ENCODE measurements at places on chromosomes 1 and 21.

GRCh38 chr1:32623775-32624174 lies 26.6 kb downstream of the ZBTB8OS start:
- peaks cover 24% of the 10 kb centered on the region for H3K36me3 ChIP-seq
- H3K4me3 ChIP-seq = no peak overlapping the region
- no peaks in the 10 kb centered on the region for H3K4me1 ChIP-seq
- no peak overlapping the region for H3K27ac ChIP-seq

DNA sequence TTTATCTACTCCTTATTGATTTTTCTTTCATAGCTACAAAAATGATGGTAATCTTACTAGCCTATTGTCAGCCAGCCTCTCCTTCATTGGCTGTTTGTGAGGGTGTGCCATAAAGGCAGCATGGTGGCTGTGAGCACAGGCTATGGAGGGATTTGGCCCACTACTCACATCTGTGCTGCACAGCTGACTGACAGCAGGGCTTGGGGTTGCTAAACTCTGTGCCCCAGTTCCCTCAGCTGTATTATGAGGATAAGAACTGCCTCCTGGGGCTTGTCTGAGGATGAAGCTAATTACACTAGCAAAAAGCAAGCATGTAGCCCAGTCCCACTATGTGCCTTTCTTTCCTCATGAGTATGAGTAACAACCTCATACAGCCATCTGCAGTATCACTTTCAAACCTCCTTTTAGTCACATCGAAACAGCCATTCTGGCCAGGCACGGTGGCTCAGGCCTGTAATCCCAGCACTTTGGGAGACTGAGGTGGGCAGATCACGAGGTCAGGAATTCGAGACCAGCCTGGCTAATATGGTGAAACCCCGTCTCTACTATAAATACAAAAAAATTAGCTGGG lies 66.2 kb downstream of the COQ8A start:
- no peak for DNase-seq
- H3K27ac ChIP-seq = no peak overlapping the region
- no peaks in the 10 kb centered on the region for H3K27me3 ChIP-seq
- peaks cover 4% of the 10 kb centered on the region for H3K4me1 ChIP-seq
- peaks cover 50% of the 10 kb centered on the region for H3K36me3 ChIP-seq

DNA sequence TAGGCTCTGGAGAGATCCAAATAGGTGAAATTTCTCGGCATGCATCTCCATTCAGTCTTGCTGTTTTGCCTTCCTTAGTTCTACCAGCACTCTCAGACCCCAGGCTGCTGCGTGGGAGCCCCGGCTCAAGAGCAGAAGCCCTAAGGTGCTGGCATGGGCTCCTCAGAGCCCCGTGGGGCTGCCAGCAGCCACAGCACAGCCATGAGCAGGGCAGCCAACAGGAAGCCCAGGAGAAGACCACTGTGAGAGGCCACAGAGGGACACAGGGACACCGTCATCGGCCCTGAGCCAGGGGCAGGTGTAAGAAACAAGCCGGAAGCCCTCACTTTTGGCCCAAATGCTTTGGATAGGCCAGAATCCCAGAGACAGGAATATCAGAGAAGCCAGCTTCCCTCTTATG lies 66.6 kb downstream of the HIVEP3 start:
- H3K4me3 ChIP-seq = no peak overlapping the region
- H3K27ac ChIP-seq = no peak overlapping the region
- peaks cover 19% of the 10 kb centered on the region for H3K4me1 ChIP-seq

DNA sequence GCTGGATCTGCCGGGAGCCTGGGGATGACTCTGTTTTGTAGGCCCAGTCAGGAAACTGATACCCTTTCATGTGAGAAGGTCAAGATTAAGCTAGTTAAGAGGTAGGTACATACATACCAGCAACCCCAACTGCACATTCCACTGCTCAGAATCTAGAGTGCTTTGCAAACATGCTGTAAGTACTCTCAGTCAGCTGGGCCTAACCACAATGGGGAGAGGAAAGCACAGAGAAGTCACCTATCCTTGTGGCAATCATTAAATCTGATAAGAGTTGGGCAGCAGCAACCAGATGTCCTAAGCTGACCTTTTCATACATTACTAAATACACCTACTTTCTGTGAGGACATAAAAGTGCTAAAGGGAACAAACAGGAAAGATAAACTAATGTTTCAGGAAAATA lies 2.5 kb downstream of the ETV3 start:
- peaks cover 2% of the 10 kb centered on the region for H3K4me1 ChIP-seq
- H3K36me3 ChIP-seq = peaks cover 13% of the 10 kb centered on the region
- no peak for DNase-seq
- H3K4me3 ChIP-seq = peak overlapping the region; percentile 93

- H3K27me3 ChIP-seq = peaks cover 14% of the 10 kb centered on the region
- H3K4me1 ChIP-seq = peaks cover 11% of the 10 kb centered on the region
- no peak overlapping the region for H3K4me3 ChIP-seq
Observed at GRCh38 chr1:11646317-11646716, 7.9 kb downstream of the FBXO2 start.

- DNase-seq = peak; percentile 18
- H3K27me3 ChIP-seq = no peaks in the 10 kb centered on the region
- H3K4me1 ChIP-seq = no peaks in the 10 kb centered on the region
- H3K36me3 ChIP-seq = peaks cover 2% of the 10 kb centered on the region
- H3K4me3 ChIP-seq = no peak overlapping the region
Observed at GRCh38 chr1:180842052-180842451, 70.6 kb upstream of the KIAA1614 start.

DNA sequence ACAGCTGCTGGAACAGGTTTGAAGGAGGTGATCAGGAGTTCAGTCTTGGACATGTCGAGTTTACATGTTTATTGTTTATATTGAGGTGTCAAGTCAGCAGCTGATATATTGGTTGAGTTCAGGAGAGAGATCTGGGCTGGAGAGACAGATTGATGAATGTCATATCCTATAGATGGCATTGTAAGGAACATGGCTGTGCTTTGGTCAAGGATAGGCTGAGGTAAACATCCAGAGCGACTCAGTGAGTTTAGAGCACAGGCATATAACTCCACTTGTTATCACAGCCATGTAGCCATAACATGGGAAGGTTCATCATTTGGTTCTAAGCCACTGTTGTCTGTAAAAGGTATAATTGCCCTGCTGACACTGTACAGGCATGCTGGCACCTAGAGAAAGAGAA lies 5.5 kb upstream of the MYOCOS start:
- no peak overlapping the region for H3K4me3 ChIP-seq
- no peak for DNase-seq
- H3K27me3 ChIP-seq = no peaks in the 10 kb centered on the region
- H3K36me3 ChIP-seq = no peaks in the 10 kb centered on the region
- no peaks in the 10 kb centered on the region for H3K4me1 ChIP-seq

DNA sequence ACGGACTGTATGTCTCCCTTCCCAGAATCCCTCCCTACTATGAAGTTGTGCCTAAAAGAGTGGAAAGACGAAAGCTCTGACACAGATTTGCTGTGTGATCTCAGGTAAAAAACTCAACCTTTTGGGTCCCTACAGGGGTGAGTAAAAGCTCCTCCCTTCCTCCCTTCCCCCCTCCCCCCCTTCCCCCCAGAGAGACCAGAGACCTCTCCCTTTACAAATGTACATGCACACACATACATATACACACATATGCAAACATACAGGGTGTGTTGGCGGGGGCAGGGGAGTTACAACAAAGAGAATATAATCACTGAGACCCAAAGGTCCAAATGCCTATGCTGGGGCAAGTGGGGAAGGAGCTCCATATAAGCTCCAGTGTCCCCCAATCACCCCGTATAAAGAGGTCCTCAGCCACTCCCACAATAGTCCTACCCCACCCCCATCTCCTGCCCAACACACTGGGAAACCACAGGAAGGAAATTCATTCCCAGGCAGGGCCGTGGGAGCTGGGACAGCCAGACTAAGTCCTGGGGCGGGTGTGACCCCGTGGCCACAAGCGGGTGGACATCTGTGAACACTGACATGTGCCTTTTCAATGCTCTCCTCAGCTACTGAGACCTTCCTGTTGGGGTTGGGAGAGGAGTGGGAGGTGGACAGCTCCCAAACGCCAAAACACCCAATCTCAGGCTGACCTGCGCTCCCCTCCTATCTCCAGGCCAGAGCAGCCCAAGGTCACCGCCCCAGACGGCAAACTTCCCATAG lies 2.0 kb downstream of the MEF2D start:
- DNase-seq = peak; percentile 87
- peaks cover 53% of the 10 kb centered on the region for H3K4me1 ChIP-seq
- H3K36me3 ChIP-seq = peaks cover 9% of the 10 kb centered on the region
- H3K27ac ChIP-seq = peak overlapping the region; percentile 25
- no peaks in the 10 kb centered on the region for H3K27me3 ChIP-seq

DNA sequence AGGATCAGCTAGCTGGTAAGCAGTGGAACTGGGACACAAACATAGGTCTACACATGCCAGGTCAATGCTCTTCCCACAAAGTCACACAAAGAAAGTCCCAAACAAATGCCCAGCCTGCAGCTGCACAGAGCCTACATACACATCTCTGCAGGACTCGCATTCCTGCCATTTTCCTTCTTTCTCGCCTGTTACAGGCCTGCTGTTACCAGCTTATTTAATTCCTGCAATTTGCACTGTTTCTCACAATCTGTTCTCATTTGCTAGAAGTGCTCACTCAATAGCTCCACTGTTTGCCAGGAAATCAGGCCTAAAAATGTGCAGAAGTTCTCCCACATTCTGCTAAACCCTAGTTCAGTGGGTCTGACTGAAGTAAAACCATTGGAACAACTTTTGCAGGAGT lies 362.6 kb upstream of the C1orf87 start:
- no peak overlapping the region for H3K27ac ChIP-seq
- DNase-seq = no peak
- no peaks in the 10 kb centered on the region for H3K4me1 ChIP-seq
- no peaks in the 10 kb centered on the region for H3K27me3 ChIP-seq
- no peaks in the 10 kb centered on the region for H3K36me3 ChIP-seq

DNA sequence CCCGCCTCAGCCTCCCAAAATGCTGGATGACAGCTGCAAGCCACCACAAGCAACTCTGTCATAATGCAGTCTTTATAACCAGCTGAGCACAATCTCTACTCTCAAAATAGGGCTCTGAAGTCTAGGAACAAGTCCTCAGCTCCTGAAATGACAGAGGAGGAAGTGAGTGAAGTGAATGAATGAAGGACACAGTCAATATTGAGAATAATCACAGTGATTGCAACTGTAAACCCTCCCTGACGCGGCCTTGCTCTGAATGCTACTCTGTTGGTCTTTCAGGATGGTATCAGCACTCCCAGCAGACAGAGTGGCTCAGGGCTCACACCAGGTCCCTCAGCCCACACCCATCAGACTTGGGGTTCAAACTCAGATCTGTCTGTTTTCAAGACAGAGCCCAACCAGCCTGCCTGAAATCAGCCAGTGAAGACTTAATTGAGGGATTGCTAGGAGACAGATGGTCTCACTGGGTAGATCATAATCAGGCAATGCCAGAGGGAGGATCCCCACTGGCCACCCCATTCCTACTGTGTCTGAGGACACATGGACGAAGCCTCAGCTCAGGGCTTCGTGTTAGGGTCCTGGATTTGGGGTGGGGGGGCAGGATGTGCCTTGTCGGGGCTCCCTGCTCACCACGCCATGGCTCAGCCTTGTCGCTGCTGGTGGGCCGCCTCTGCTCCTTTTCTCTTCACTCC lies 20.9 kb downstream of the RNF187 start:
- no peaks in the 10 kb centered on the region for H3K4me1 ChIP-seq
- no peak overlapping the region for H3K4me3 ChIP-seq
- peaks cover 46% of the 10 kb centered on the region for H3K27me3 ChIP-seq
- no peaks in the 10 kb centered on the region for H3K36me3 ChIP-seq
- no peak for DNase-seq

- H3K27ac ChIP-seq = no peak overlapping the region
- peak; percentile 45 for DNase-seq
- H3K36me3 ChIP-seq = peaks cover 12% of the 10 kb centered on the region
- H3K4me1 ChIP-seq = no peaks in the 10 kb centered on the region
Observed at GRCh38 chr1:63575340-63575826, 17.8 kb upstream of the PGM1 start.

DNA sequence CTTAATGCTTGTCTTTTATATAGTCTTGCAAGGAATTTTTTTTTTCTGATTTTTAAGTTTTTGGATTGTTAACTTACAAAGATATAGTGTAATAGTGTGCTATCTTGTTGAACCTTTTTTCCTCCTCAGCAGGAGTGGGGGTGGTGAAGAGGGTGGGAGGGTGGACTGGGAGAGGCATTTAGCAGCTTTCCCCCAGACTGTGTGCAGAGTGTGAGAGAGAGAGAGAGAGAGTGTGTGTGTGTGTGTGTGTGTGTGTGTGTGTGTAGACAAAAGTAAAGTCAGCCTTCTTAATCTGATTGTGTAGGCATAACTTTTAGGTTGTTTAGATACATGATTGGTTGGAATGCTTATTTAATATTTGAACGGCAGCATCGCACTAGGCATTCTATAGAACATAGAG lies 4.9 kb downstream of the CAMTA1 start:
- DNase-seq = no peak
- H3K27ac ChIP-seq = no peak overlapping the region
- peaks cover 10% of the 10 kb centered on the region for H3K4me1 ChIP-seq
- H3K4me3 ChIP-seq = no peak overlapping the region

GRCh38 chr1:203176273-203177035 lies 828 bp upstream of the MYBPH start:
- no peak overlapping the region for H3K27ac ChIP-seq
- no peaks in the 10 kb centered on the region for H3K27me3 ChIP-seq
- H3K36me3 ChIP-seq = no peaks in the 10 kb centered on the region
- peaks cover 44% of the 10 kb centered on the region for H3K4me1 ChIP-seq
- H3K4me3 ChIP-seq = no peak overlapping the region

GRCh38 chr21:45549626-45550463 lies 7.6 kb upstream of the SLC19A1 start:
- no peaks in the 10 kb centered on the region for H3K27me3 ChIP-seq
- no peaks in the 10 kb centered on the region for H3K36me3 ChIP-seq
- H3K27ac ChIP-seq = no peak overlapping the region
- peaks cover 10% of the 10 kb centered on the region for H3K4me1 ChIP-seq
- DNase-seq = no peak
- H3K4me3 ChIP-seq = no peak overlapping the region

DNA sequence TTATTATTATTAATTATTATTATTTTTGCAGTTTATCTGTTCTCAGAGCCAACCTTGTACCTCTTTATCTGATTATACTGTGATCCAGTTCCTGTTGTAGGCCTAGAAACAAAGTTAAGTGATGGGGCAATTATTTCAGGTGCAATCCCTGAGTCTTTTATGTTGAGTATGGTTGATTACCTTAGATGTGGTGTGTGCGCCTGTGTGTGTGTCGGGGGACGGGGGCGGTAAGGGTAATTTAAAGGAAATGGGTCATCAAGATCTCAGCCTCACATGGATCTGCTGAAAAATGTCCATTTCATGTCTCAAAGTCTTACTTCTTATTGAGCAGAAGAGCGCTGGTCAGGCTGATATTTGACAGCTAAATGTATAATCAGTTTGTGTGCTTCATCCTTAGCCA lies 7.8 kb upstream of the OR10T2 start:
- no peaks in the 10 kb centered on the region for H3K4me1 ChIP-seq
- no peak overlapping the region for H3K27ac ChIP-seq
- no peaks in the 10 kb centered on the region for H3K27me3 ChIP-seq
- DNase-seq = no peak

- DNase-seq = no peak
- peaks cover 1% of the 10 kb centered on the region for H3K4me1 ChIP-seq
- no peak overlapping the region for H3K27ac ChIP-seq
- H3K4me3 ChIP-seq = no peak overlapping the region
- H3K27me3 ChIP-seq = no peaks in the 10 kb centered on the region
- peaks cover 3% of the 10 kb centered on the region for H3K36me3 ChIP-seq
Observed at GRCh38 chr21:38377165-38378088, 120.6 kb downstream of the KCNJ15 start.

- DNase-seq = no peak
- peaks cover 13% of the 10 kb centered on the region for H3K27me3 ChIP-seq
- no peaks in the 10 kb centered on the region for H3K36me3 ChIP-seq
- H3K4me1 ChIP-seq = peaks cover 12% of the 10 kb centered on the region
- no peak overlapping the region for H3K27ac ChIP-seq
Observed at GRCh38 chr1:230503726-230504125, 77.6 kb upstream of the PGBD5 start.
